ENCODE measurements at places on chromosomes 16 and 17. TPM values are rescaled to one million over a fixed set of nuclear protein-coding genes. Genes with fewer than 3 reads are reported as not detected.
A peak's percentile ranks its signal among the peaks of the same experiment; 100 is the strongest.

Gene KCNJ18
- total RNA-seq: not detected

Gene WBP2
- total RNA-seq: 52.8 TPM

Gene NUFIP2
- total RNA-seq: 36.3 TPM

GRCh38 chr17:4590981-4591453 lies 6.7 kb downstream of the SMTNL2 start:
- no peak for ATAC-seq
- no peak overlapping the region for H3K4me3 ChIP-seq
- H3K27ac ChIP-seq: peak overlapping the region; percentile 56
- no peaks in the 10 kb centered on the region for H3K4me1 ChIP-seq
- peaks cover under 1% of the 10 kb centered on the region for H3K27me3 ChIP-seq
- no peaks in the 10 kb centered on the region for H3K36me3 ChIP-seq

- H3K4me3 ChIP-seq: no peak overlapping the region
- ATAC-seq: no peak
- peaks cover 3% of the 10 kb centered on the region for H3K27me3 ChIP-seq
- H3K36me3 ChIP-seq: no peaks in the 10 kb centered on the region
- no peak overlapping the region for H3K27ac ChIP-seq
- H3K4me1 ChIP-seq: no peaks in the 10 kb centered on the region
Measured at GRCh38 chr17:71003736-71004135, 834.4 kb downstream of the KCNJ2 start.

- H3K27ac ChIP-seq: no peak overlapping the region
- no peak for ATAC-seq
- H3K27me3 ChIP-seq: peaks cover 100% of the 10 kb centered on the region
- no peaks in the 10 kb centered on the region for H3K36me3 ChIP-seq
- H3K4me3 ChIP-seq: no peak overlapping the region
Measured at GRCh38 chr17:48612456-48612853, 1.6 kb upstream of the HOXB7 start.

DNA sequence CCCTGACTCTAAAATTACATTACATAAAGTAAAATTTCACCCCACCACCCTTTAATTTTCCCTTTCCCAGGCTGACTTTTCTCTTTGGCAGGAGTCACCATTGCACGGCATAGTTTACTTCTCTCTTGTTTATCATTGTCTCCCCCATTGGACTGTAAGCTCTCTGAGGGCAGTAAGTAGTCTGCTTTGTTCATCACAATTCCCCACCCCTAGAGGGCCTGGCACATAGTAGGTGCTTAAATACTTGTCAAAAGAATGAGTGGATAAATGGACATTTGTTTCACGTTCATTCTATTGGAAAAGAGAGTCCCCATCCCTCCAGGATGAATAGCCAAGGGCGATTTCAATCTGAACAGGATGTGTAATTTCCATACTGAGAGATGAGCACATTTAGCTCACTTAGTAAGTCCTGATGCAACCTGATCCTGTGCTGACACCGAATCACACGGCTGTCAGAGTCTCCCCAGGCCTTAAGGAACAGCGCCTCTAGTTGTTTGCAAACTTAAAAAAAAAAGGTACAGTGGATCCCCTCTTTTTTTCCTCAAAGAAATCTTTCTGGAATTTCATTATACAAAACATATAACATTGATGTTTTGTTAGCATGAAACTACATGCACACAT lies 54.0 kb downstream of the AKAP1 start:
- H3K27me3 ChIP-seq: no peaks in the 10 kb centered on the region
- no peaks in the 10 kb centered on the region for H3K4me1 ChIP-seq
- H3K4me3 ChIP-seq: no peak overlapping the region
- no peak overlapping the region for H3K27ac ChIP-seq
- H3K36me3 ChIP-seq: no peaks in the 10 kb centered on the region

DNA sequence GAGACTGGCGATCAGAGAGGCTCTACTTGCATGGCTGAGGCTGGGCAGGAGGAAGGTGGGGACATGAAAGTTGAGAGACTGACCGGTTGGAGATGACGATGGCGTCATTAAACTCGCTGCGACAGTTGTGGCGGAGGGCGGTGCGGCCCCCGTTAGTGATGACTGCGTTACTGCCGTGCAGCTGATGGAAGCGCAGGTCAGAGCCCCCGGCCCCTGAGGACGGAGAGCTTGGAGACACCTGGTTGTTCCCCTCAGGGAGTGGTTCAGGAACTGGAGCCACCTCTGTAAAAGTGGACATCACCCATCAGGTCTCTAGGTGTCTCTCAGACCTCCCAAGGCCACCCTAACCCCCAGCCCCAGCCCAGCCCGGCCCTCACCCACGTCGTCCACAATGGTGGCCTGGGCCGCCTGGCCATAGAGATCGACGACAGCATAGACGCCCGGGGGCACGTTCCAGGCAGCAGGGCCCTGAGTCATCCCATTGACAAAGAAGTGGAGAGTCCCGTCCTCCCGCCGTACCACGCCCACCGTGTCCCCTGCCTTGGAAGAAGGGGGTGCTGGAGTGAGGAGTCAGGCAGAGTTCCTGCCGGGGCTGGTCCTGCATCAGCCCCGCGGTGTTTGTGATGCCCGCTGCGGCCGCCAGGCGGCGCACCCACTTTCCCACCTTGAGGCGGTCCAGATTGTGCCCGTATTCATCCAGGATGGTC lies 5.3 kb downstream of the NEURL4 start:
- peak; percentile 44 for ATAC-seq
- H3K36me3 ChIP-seq: peaks cover 82% of the 10 kb centered on the region
- no peak overlapping the region for H3K27ac ChIP-seq
- H3K4me1 ChIP-seq: peaks cover 8% of the 10 kb centered on the region
- H3K27me3 ChIP-seq: no peaks in the 10 kb centered on the region

- H3K27me3 ChIP-seq: no peaks in the 10 kb centered on the region
- peak overlapping the region; percentile 70 for H3K4me3 ChIP-seq
- H3K27ac ChIP-seq: no peak overlapping the region
- no peaks in the 10 kb centered on the region for H3K36me3 ChIP-seq
- ATAC-seq: peak; percentile 38
- no peaks in the 10 kb centered on the region for H3K4me1 ChIP-seq
Measured at GRCh38 chr17:30831257-30831656, 509 bp upstream of the ATAD5 start.
